ENCODE measurements at places on chromosomes 4 and X.
A peak's percentile ranks its signal among the peaks of the same experiment; 100 is the strongest.

GRCh38 chr4:124754681-124755080, 42.1 kb upstream of the ANKRD50 start:
- DNase-seq = no peak

- DNase-seq = no peak
Observed at GRCh38 chrX:2592279-2592678, 91.5 kb upstream of the DHRSX start.

- no peak for DNase-seq
Observed at GRCh38 chr4:164748375-164748774, 5.6 kb upstream of the SMIM31 start.

- DNase-seq = no peak
Observed at GRCh38 chrX:121114691-121115090, 67.3 kb downstream of the GLUD2 start.

- no peak for DNase-seq
Observed at GRCh38 chrX:147378767-147379166, 533.0 kb upstream of the FMR1 start.

DNA sequence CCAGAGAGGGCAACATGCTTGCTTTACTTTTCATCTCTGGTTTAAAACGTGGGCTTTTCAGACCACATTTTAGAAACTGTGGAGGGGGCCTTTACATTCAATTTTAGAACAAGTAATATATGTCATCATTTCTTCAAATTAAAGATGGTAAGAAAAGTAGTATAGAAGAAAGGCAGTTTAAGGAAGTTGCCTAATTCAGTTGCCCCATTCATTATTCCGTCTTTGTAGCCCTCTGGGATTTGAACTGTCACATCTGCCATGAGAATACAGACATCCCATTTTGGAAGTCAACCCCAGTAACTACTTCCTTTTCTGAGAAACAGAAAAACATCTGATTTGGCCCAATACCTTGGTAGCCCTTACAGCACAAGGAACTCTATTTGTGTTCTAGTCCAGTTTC, 61.2 kb downstream of the PASD1 start:
- DNase-seq = no peak

DNA sequence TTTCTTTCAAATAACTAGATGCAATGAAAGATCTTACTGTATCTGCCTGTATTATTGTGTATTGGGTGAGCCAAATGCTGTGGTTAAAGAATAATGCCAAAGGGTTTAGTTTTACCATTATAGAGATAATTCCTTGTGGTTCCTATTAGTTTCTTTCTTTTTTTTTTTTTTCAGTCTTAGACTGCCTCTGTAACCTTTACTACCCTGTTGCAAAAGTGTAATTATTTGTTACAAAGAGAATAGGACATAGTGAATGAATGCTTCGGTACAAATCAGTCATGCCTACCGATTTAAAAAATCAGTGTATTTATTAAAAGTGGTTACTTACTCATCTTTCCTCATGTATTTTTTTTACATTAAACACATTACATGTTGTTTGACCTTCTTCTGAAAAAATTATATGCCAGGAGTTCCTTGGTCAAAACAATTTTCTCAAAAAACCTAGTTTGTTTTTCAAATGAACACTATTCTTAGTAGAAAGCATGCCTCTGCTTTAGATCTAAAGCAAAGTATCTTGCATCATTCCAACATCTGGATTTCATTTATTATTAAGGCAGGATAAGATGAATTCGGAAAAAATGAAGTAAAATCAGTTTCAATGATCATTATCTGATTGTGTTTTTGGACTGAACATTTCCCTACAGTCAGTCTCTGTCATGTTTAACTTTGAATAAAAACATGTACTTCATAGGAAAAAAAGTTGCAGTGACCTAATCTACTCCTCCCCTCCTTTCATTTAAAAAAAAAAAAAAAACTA, 21.2 kb upstream of the SYNPO2 start:
- no peak for DNase-seq

DNA sequence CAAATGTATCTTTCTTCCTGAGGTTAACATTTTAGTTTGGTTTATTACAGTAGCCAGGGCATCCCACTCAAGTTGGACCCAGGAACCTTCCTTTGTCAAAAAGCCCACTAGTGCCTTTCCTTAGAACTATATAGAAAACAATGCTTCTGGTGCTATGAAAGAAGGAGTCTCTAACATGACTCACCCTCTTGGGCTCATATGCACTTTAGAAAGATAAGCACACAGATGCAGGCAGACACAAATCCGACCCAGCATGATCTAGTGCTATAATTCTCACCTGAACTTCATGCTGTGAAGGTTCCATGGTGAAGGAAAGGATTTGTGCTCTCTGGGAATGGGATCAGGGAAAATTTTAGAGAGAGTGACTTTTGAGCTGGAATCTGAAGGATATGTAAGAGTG, 289.4 kb downstream of the ANKRD50 start:
- DNase-seq = no peak

- no peak for DNase-seq
Observed at GRCh38 chr4:117773064-117773936, 261.0 kb upstream of the NDST3 start.

GRCh38 chr4:185143601-185143969, 519 bp downstream of the SLC25A4 start:
- DNase-seq = peak; percentile 31

- no peak for DNase-seq
Observed at GRCh38 chr4:15333692-15334633, 93.9 kb upstream of the C1QTNF7 start.

Measured in NCI-H345 (cell line).